ENCODE measurements at places on chromosomes 4 and X. TPM values are rescaled to one million over a fixed set of nuclear protein-coding genes. Genes with fewer than 3 reads are reported as not detected.

DNA sequence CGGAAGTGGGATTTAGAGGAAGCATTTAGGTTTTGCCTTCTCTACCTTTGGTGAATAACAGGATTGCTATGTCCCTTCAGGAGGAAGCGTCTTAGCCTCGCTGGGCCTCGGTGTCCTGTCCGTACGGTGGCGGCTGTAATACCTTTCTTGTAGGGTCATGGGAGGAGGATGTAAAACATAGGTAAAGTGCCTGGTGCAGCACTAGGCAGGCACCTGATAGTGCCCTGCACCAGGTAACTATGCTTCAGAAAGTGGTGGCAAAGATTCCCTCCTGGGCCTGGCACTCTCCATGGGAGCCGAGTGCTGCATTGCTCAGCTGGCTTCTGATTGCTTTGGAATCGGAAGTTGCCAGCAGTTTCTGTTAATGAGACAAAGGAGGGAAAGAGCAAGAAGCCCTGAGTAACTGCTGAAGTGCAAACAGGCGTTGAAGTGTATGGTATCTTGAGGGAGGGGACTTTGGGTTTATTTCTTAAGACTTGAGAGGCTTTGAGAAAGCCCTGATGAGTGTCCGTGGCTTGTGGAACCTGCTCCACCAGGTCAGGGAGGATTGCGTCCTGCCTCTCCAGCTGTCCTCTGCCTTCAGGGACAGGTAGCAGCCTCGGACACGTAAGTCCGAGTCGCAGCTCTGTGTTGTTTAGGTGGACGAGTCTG, 45.8 kb downstream of the TBC1D14 start:
- no peak overlapping the region for H3K27ac ChIP-seq
- no peak overlapping the region for H3K4me3 ChIP-seq
- DNase-seq = no peak
- H3K27me3 ChIP-seq = no peaks in the 10 kb centered on the region

The CLIC2 gene
- 0.25 TPM for total RNA-seq

The SYTL5 gene
- not detected for total RNA-seq

- no peak for DNase-seq
- no peak overlapping the region for H3K27ac ChIP-seq
- H3K36me3 ChIP-seq = no peaks in the 10 kb centered on the region
- no peak overlapping the region for H3K4me3 ChIP-seq
- peaks cover 10% of the 10 kb centered on the region for H3K27me3 ChIP-seq
These were observed 192.2 kb downstream of the COMMD8 start for GRCh38 chr4:47271291-47271690.

The TCEAL6 gene
- total RNA-seq = not detected

DNA sequence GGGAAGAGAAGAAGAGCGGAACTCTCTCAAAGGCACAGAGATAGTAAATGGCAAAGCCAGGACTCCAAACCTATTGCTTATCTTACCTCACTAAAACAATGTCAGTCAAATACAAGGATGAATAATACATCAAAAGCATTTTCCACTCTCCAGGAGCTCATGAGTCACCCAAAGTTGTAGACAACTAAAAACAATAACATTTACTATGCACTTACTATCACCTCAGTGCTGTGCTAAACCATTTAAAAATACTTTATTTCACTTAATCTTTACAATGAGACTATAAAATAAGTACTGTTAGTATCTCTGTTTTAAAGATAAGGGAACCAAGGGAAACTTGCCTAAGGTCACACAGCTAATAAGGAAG, 163.2 kb upstream of the SPANXC start:
- no peak overlapping the region for H3K27ac ChIP-seq
- no peaks in the 10 kb centered on the region for H3K36me3 ChIP-seq
- no peaks in the 10 kb centered on the region for H3K27me3 ChIP-seq
- no peaks in the 10 kb centered on the region for H3K4me1 ChIP-seq
- no peak for DNase-seq

Data from T-helper 17 cell (primary cell).